ENCODE measurements at places on chromosomes 7 and 10.

GRCh38 chr7:104152468-104152867 lies 55.3 kb downstream of the ORC5 start:
- DNase-seq: no peak

- no peak for DNase-seq
These were observed 88.3 kb upstream of the KIAA1217 start for GRCh38 chr10:24120646-24121045.

DNA sequence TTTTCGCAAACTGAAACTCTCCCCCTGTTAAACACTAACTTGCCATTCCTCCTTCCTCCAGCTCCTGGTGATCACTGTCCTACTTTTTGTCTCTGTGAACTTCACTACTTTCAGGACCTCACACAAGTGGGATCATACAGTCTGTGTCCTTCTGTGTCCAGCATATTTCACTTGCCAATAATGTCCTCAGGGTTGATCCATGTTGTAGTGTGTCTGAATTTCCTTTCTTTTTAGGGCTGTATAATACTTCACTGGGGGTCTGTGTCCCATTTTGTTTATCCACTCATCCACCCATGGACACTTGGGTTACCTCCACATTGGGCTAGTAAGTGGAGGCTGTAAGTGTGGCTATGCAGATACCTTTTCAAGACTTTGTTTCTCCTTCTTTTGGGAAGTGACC lies 42.7 kb upstream of the GJD4 start:
- no peak for DNase-seq

DNA sequence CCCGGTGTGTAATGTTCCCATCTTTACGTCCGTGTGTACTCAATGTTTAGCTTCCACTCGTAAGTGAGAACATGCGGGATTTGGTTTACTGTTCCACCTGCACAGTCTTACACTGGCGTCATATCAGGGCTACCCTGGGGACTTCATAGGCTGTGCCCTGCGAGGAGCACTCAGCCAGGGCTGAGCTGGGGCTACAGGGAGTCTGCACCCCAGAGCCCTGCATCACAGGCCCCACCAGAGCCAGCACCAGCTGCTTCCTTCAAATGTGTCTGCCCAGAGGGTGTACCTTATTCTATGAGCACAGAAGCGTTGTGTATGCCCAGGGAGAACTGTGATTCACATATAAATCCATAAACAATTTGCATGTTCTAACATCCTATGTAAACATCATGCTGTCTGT lies 277.1 kb downstream of the TCERG1L start:
- no peak for DNase-seq

GRCh38 chr10:36349445-36350078 lies 707.5 kb upstream of the FZD8 start:
- no peak for DNase-seq

DNA sequence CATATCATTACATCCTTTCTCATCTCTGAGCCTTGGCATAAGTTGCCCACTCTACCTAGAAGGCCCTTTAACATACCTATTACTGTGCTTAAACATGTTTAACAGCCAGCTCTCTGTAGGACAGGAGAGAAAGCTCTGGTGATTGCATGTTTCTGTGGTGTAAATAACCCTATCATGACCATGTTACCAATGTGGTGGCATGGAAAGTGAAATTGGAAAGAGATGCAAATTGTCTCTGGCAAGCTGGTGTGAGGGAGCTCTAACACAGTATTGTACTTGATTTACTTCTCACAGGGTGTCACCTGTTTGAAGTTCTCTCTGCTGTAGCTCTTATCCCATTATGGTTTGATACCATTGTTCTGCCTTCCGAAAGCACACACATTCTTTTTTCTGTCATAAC lies 231.8 kb upstream of the DKK1 start:
- DNase-seq: no peak

GRCh38 chr7:14950013-14950412 lies 47.5 kb upstream of the DGKB start:
- DNase-seq: no peak

DNA sequence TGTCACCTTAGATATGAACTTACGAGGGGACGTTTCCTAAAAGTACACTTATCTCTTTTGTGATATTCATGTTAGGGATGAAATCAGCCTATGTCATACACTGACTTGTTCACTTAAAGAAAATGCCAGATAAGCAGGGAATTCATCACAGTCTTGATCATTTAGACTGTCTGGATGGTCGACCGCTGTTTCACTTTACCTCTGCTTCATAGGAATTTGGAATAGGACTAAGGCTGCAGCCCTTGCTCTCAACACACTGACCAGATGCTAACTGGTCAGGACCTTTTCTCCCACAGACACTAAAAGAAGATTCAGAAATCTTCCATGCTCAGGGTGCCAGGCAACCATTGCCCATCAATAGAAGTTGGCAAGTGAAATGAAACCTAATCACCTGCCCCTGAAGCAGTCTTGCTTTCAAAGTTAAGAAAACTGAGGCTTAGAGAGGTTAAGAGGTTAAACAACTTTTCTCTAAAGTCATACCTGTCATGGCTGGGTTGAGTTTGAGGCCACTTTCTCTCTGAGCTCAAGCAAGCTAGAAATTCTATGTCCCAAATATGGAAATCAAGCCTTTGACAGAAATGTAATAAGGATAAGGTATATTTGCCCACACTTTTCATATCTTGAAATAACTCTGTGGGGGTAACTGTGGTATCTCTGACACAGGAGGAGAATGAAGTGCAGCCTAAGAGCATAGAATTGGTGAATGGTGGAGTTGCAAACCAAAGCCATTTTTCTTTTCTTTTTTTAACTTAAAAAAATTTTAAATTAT lies 77.1 kb downstream of the MAP3K8 start:
- DNase-seq: no peak

DNA sequence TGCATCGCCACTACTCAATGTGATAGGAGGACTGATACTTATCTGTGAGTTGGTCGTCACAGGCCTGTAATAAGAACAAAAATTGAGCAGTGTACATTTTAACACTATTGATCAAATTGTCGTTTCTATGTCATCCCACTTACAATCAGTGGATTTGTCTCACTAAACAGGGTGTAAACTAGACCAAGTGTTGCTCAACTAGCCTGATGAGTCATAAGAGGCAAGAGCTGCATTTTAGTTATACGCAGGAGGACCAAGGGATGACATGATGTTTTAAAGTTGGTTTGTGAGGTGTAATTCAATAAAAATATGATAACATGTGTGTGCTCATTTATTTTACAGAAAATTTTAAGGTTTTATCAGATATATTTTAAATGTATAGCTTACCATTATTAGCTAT lies 1239.2 kb downstream of the REEP3 start:
- DNase-seq: no peak

DNA sequence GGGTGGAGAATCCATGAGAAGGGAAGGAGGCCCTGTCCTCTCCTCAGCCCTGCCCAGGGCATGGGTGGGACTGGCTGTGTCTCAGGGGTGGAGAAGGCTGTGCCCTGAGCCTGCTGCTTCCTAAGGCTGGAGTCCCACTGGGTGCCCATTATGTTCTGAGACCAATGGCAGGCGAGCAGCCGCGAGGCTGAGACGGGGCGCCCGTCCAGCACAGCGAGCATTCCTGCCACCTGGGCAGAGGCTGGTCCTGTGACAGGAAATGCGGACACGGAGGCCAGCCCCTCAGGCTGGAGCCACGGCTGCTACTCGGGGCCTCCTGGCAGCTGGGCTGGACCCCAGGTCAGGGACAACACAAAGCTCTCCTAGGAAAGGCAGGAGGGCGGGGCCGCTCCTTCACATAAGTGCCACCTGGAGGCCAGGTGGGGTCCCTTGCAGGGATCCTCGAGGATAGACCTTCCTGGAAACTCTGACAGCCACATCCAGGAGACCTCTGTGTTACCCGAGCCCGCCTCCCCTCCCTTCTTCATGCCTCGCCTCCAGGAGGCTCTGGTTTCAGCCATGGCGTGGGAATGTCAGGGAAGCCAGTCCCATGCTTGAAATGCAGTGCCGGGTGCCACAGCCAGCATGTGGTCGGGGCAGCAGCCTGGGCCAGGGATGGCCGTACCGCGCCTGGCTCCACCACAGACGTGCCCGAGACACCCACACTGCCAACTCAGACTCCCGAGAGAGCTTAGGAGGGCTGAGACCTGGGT lies 173.9 kb downstream of the USP6NL start:
- no peak for DNase-seq

GRCh38 chr10:44386546-44387052 lies 1.7 kb upstream of the CXCL12 start:
- DNase-seq: peak; percentile 5

DNA sequence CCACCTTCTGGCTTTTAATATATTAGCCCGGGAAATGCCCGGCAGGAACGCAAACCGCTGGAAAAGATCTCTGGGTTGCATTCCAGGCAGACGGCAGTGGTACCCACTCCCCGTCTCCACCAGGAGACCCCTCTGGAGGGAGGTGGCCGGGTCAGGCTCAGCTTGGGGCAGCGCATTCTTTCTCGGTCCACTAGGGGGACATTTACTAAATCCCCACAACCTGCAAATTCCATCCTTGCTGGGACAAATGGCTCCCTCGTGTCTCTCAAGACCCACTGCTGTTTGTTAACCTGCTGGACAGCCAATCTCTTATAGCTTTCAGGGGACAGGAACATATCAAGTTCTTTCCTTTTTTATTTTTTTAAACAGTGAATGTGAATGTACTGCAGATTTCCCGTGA lies 45.8 kb upstream of the CARD11 start:
- DNase-seq: no peak

All from hematopoietic multipotent progenitor cell treated with erythropoietin and hydrocortisone succinate and interleukin-3 and kit ligand, for 15 days (in vitro differentiated cells).